ENCODE measurements at places on chromosomes 1 and 21.

GRCh38 chr1:24748191-24749121 lies 3.2 kb downstream of the CLIC4 start:
- DNase-seq, result no peak

DNA sequence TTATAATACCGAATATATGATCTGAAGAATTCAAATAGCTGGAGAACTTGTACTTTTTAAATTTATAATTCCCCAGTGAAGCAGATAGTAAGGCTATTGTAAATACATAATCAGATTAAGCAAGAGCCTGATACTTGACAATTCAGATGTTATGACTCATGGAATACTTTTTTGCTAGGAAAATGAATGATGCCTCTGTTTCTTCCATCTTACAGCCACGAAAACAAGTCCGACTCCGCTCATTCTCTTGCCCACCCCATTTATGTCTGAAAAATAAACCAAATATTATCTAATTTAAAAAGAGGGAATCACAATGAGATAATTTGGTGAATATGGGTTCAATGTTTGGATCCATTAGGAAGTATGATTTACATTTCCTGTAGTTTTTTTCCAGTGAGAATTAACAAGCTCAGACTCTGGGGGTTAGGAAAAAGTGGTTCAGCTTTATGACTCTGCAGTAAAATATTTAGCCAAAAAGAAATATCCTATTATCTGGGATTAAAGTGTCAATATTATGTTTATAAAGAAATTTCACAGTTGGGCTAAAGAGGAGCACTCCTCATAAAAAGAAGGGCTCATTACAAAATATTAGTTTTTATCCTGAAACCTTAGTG lies 50.4 kb upstream of the DAB1 start:
- no peak for DNase-seq

DNA sequence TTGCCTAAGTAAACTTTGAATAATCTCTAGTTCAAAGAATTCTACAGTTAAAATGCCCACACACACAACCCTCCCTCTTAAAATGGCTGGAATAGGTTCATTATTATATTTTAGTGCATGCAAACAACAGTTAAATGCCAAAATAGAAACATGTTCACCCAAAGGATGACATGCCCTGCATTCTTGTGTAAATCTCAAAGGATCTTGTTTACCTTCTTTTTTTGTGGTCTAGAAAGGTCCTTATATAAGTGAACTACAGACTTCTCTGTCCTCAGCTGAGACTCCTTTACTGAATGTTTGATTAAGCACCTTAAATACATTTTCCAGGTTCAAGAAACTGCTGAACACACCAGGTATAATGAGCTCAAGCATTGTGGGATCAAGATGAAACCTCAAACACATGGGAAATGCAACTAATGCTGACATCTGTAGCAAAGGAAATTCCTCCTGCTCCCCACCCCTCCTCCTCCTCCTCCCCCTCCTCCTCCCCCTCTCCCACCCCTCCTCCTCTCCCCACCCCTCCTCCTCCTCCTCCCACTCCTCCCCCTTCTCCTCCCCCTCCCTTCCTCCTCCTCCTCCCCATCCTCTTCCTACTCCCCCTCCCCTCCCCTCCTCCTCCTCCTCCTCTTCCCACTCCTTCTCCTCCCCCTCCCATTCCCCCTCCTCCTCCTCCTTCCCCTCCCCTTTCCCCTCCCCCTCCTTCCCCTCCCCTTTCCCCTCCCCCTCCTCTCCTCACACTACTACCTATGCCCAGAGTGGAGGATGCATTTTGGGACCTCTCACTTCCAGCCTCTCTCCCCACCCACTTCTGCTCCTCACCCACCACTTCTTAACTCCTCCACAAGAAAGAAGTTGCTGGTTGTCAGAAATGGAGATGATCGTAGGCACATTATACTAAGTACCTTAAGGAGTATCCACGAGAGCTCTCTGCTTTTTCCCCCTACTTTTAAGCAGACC lies 233.9 kb downstream of the MRPL39 start:
- DNase-seq, result no peak

DNA sequence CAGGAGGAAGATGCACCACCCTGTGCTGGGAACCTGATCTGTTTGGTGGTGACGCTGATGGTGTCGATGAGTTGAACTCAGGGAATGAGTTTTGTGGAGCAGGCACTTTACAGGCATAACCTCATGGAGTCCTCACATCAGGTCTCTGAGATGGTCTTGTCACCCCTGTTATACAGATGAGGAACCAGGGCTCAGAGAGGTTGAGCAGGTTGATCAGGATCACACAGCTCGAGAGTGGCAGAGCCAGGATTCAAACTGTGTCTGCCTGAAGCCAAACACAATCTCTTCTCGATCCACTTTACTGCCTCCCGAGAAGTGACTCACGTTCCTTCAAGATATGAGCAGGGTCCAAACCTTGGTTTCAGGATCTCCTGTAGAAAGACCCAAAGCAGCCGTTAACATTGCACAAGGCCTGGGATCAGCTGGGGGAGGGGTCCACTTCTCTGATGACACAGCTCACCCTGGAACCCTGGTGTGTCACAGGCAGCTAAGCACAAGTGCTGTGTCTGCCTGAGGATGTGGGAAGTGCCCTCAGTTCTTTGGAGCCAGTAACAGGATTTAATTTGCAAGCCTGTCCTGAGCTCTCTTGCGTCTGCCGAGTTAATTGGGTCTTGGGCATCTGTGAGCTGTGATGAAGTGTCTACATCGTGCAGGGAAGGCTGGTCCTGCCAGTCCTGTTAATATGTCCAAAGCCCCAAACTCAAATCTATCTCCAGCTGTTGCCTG lies 65.4 kb upstream of the STUM start:
- no peak for DNase-seq

GRCh38 chr1:179953974-179954492 lies 577 bp upstream of the CEP350 start:
- no peak for DNase-seq

DNA sequence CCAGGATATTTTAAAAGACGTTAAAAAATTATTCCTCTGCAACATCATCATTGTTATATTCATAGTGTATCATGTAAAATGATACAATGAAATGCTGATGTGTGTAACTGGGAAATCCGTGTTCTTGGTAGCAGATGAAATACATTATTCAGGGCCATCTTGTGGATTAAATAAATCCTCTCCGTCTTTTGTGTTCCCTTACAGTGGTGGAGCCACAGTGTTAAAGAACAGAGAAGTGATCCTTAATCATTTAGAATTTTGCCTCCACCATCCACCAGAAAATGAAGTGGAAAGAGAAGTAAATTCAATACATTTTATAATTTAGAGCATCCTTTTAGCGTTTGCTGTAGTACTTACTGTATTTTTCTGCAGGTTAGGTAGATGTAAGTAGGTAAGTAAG lies 1.3 kb downstream of the DYRK3 start:
- DNase-seq, result no peak

DNA sequence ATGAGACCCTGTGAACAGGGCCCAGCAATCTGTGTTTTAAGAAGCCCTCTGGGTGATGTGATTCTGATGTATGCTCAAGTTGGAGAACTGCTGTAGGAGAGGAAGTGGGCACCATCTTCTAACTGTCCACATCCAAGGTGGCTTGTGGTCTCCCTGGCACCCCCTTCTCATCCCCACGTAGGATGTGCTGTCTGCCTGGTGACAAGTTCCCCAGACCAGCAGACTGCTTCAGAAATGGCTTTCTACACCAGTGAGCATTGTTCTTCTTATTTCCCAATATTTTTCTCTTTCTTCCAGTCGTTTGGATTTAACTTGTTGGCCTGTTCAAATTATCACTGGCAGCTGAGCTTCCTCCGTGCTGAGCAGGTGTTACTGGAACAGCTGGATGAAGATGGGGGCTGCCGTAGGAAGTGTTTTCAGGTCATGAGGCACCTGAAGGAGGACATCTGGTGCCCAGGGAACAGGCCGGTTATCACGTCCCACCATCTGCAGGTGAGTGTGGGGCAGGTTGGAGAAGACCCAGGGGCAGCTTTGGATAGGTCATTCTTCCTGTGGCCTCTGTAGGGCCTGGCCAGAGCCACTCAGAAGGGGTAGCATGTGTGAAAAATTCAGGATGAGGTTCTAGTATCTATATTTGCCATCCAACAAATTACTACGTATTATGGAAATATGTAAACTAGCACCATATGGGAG lies 16.8 kb downstream of the MAB21L3 start:
- no peak for DNase-seq

DNA sequence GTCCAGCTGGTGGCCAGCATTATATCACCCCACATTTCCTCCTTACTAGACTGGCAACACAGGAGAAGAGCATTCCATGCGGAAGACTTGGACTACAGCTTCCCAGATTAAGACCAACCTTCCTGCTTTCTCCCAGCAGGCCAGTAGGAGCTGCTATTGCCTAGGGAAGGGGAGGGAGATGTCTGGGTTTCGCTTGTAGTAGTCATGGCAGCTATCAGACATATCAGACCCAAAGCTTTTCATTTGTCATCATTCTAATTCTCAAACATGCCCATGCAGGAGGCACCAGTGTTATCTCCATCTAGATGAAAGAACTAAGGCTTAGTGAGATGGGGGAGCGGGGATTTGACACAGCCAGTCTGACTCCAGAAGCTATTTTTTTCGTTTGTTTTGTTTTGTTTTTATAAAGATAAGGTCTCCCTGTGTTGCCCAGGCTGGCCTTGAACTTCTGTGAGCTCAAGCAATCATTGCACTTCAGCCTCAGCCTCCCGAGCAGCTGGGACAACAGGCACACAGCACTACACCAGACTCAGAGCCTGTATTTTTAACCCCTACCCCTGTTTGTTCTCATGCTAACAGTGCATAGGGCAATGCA lies 4.5 kb downstream of the PLA2G2A start:
- DNase-seq, result peak; percentile 36

- DNase-seq, result no peak
These were observed 83.4 kb downstream of the SMYD2 start for GRCh38 chr1:214364386-214364785.

DNA sequence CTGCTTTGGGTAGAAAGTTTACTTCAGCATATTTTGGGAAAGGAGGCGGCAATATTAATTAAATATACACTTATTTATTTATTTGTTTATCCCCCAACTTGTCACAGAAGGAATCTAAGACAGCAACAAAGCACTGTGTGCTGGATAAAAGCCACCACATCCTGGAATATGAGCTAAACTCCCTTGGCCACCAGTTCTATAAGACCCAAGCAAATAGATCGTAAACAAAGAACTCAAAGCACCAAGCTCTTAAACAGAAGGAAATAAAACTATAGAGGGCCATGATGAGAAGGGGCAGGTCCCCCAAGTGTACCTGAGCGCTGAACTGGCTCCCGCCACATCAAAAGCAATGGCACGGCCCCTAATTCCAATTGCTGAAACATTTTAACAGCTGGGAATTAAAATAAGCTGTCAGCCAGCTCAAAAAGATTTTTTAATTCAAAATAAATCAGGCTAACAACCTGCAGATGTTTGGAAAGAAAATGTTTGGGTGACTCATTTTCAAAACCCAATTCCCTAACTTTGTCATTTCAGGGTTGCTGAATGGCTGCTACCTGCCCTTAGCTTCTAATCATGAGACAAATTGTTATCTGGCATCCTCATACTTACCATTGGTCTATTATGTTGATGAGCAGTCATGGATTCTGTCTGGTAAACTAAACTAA lies 127.1 kb downstream of the SLC30A10 start:
- no peak for DNase-seq

DNA sequence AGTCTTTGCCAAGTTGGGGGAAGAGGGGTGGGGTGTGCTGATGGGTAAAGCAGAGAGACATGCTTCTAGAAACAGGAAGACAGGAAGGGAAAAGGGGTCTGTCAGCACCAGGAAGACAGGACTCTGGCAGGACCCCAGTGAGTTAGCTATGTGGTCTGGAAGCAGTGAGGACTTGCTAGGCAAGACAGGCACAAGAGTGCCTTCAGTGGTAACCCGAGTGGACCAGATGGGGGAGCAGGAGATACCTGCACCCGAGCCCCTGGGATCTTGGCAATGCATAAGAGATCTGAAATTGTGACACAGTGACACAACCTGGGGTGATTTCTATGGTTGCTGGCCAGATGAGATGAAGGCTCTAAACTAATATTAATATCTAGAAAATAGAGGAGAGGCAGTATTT lies 7.0 kb downstream of the TLR5 start:
- DNase-seq, result no peak

DNA sequence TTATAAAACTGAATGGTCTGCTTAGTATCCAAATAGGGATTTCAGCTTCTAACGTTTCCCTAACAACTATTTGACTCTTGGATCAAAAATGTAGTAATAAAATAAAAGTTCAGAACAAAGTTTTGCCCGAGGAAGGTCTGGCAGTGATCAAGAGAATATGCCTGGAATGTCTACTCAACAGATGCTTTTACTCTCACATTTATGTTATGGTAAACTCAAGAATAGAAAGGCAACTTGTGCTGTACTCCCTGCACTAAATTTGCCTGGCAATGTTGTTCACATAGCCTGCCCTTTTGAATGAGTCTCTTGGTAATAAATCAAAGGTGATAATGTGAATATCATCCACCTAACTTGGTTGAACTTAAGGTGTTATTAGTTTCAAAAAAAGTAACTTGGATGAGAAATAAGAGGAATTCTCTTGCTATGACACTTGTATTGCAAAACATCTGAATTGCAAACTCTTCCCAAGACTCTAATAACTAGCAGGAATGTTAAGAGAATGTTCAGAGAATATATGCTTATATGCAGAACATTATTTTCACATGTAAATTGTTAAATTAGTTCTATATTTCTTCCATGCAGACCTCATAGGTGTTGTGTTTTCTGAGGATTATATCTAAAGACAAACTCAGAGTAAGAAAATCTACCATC lies 215.8 kb downstream of the COL24A1 start:
- no peak for DNase-seq

GRCh38 chr1:214316593-214316992 lies 35.6 kb downstream of the SMYD2 start:
- no peak for DNase-seq

Data from CD4-positive, alpha-beta T cell (primary cell).